ENCODE measurements at places on chromosomes 5 and 9.

- no peak for DNase-seq
Measured at GRCh38 chr5:11528720-11529119, 375.5 kb downstream of the CTNND2 start.

DNA sequence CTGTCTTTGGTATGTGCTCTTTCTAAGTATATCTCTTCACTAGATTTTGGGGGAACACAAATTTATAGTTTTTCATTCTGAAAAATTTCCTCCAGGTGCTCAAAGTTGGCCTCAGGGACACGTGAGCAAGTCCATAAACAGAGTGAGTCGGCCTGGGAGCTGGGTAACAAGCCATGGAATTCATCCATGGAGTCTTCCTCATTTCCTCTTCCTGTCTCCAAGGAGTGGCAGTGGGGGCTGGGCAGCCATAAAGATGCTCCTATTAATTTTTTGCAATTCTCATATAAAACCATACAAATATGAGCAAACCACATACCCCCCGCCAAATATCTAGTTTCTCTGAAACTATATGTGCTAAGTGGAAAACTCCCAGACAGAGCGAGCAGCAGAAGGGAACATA, 136.6 kb upstream of the OTULINL start:
- no peak for DNase-seq

GRCh38 chr9:120289098-120289497, 290.9 kb downstream of the CDK5RAP2 start:
- no peak for DNase-seq

DNA sequence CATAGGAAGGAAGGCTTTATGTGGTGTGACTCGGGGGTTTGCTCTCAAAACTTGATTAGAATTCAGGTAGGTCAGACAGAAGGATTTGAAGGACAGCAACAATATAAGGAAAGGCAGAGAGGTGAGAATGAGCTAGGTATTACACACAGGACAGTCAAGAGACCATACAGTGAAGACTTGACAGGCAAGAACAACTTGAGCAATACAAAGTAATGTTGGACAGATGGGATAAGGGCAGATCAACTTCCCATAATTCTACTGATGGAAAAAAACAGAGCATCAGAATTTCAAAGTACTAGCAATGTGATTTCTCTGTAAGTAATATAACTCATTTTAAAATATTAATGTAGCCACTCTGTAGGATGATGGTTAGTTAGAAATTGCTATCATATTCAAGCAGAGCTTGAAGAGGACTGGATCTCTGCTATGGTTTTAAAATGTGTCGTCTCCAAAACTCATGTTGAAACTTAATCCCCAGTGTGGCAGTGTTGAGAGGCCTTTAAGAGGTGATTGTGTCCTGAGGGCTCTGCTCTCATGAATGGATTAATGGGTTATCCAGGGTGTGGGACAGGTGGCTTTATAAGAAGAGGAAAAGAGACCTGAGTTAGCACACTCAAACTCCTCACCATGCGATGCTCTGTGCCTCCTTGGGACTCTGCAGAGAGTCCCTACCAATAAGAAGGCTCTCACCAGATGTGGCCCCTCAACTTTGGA, 22.4 kb upstream of the HOMER1 start:
- DNase-seq = no peak

DNA sequence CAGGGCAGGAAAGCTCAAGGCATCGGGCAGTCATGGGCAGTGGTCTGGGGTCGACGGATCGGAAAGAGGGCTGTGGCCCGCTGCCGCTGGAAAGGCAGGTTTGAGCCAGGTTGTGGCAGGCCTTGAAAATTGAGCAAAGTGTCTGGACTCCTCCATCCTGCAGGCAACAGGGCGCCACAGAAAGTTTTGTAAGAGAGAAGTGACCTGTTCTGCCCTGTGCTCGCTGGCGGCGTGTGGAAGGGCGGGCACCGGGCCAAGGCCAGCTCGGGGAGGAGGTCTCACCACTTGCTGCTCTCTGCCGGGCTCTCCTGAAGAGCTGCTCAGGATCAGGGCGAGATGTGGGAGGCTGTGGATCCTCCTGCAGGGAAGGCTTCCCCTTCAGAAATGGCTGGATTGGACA, 41.4 kb upstream of the FAT2 start:
- no peak for DNase-seq

GRCh38 chr9:100394032-100394695, 32.8 kb upstream of the MSANTD3 start:
- no peak for DNase-seq

GRCh38 chr9:87198716-87199115, 251.4 kb upstream of the GAS1 start:
- DNase-seq = no peak

DNA sequence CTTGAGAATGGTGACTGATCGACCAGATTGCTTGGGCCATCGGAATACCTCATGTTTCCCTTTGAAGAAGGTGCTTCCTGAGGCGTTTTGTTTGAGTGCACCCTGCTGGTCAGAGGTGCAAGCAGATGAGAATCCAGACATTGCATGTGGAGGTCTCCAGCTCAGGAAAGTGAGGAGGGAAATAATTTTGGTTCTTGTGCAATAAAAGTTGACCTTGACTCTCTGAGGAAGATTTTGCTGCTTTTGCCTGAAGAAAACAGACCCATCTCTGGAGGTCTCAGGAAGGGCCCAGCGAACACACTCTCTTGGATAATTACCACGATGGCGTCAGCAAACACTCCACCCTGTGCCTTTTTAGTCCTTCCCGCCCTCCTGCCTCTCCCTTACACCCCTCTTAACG, 69.7 kb downstream of the GRAMD2B start:
- no peak for DNase-seq

- DNase-seq = no peak
Measured at GRCh38 chr5:122523776-122524175, 211.7 kb downstream of the SNCAIP start.

DNA sequence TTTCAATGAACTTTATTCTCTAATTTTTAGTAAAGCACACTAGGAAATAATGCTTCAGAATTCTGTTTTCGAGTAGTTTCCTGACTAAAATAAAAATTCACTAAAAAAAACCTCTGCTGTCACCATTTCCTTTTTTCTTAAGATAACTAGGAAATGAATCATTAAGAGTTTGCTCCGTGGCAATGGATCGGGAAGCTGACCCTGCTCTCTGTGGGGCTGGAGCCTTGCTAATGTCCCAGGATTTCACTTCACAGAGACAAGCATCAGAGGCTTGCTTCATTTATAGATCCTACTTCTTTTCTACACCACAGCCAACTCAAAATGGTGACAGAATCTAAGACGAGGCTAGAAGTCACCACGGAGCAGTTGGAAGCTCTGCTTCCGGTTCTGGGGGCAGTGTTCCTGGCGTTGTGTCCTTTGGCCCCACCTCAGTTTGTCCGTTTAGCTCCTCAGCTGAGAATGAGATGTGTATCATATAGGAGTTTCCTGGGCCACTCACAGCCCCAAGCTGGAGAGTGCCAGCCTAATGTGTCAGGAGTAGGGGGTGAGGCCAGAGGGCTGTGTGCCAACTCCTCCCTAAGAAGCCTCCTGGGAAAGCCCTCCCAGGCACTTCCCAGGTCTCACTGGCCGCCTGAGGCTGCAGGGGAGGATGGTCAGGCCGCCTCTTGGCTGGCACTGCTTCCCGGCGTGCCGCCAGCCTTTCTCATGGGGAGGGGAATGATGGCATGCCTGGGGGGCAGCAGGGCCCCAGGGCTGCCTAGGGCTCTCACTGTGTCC, 19.6 kb downstream of the TENT4A start:
- no peak for DNase-seq

DNA sequence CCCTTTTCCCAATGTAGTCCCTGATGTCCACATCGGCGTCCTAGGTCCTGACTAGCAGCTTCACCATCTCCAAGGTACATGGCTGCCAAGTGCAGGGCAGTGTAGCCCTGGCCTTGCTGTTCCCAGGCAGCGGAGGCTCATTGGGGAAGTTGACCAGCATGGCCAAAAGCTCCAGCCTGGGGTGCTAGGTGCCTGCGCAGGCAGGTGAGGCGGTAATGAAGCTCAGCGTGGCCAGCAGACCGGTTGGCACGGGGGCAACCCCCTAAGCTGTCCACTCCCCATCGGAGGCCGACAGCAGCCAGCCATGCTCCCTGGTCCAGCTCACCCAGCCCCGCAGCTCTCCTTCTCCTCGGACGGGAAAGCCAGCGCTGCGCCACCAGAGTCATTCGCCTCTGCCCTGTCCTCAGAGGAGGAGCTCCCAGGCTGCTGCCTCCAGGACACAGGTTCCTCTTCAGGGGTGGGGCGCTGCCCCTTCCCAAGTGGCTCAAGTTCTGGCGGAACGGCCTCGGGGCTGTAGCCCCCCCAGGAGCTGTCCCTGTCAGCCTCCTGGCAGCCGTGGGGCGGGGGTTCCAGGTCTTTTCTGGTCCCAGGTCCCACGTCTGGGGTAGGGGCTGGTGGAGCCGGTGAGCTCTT, 1218.2 kb downstream of the FOXD4L5 start:
- DNase-seq = no peak

- DNase-seq = no peak
Measured at GRCh38 chr9:123749580-123750202, 180.2 kb downstream of the DENND1A start.

- DNase-seq = no peak
Measured at GRCh38 chr5:176577312-176578176, 28.4 kb downstream of the CDHR2 start.

GRCh38 chr5:178538741-178539229, 51.4 kb downstream of the COL23A1 start:
- no peak for DNase-seq

DNA sequence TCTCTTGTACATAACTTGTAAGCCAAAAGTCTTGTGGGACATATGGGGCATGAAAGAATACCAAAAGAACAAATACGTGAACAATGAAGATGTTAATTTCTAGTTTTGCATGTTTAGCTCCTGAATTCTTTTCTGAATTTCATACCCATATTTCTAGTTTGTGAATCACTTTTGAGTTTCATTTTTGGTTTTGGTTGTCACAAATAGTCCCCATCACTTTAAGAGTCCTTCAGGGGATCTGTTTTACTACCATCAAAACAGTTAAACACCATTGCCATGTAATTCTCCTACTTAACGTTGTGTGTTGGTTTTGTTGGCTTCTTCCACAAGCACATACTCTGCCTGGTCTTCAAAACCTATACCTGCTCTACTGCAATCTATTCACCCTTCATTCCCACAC, 27.0 kb downstream of the VCAN start:
- no peak for DNase-seq

GRCh38 chr5:69502767-69503488, 10.3 kb downstream of the OCLN start:
- no peak for DNase-seq

- DNase-seq = no peak
Measured at GRCh38 chr5:89735082-89735481, 674.5 kb downstream of the CETN3 start.

DNA sequence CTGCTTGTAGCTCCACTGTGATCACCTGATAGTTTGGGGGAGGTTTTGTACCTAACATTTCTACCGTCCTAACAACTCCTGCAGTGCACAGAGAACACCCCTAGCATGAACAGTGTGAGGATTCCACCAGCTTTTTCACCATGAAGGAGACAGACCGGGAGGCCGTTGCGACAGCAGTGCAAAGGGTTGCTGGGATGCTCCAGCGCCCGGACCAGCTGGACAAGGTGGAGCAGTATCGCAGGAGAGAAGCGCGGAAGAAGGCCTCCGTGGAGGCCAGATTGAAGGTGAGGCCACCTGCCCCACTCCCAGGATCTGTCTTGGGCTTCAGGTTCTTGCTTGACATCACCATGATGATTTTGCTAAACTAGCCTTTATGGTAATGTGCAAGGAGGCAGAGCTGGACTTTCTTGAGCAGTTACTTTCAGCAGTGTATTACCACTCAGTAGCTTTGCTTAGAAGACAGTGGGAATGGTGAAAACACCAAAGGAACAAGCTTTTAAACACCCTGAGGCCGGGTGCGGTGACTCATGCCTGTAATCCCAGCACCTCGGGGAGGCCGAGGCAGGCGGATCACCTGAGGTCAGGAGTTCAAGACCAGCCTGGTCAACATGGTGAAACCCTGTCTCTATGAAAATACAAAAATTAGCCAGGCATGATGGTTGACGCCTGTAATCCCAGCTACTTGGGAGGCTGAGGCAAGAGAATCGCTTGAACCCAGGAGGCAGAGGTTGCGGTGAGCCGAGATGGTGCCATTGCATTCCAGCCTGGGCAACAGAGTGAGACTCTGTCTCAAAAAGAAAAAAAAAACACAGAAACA, 3.3 kb downstream of the EXOC3 start:
- DNase-seq = no peak

DNA sequence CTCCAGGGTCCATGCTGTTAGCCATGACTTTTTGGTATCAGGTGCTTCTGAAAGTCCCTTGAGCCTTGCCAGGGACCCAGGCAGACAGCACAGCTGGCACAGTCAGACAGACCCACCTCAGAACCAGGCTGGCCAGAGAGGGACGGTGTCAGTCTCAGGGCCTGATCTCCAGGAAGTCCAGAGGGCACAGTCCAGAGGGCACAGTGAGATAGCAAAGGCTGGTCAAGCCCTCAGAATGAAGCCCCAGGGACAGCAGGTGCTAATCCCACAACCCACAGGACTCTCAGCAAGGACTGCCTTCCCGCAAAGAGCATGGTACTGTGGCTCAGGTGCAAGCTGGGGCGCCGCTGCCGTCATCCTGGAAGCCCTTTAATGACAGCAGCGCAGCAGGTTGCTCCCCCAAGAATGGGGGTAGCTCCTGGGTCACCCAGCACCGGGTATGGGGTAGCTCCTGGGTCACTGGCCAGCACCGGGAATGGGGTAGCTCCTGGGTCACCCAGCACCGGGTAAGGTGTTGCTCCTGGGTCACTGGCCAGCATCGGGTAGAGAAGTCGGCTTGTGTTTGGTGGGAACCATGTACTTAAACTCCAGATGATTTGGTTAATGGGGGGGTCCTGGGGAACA, 105.6 kb upstream of the PHYKPL start:
- DNase-seq = no peak

DNA sequence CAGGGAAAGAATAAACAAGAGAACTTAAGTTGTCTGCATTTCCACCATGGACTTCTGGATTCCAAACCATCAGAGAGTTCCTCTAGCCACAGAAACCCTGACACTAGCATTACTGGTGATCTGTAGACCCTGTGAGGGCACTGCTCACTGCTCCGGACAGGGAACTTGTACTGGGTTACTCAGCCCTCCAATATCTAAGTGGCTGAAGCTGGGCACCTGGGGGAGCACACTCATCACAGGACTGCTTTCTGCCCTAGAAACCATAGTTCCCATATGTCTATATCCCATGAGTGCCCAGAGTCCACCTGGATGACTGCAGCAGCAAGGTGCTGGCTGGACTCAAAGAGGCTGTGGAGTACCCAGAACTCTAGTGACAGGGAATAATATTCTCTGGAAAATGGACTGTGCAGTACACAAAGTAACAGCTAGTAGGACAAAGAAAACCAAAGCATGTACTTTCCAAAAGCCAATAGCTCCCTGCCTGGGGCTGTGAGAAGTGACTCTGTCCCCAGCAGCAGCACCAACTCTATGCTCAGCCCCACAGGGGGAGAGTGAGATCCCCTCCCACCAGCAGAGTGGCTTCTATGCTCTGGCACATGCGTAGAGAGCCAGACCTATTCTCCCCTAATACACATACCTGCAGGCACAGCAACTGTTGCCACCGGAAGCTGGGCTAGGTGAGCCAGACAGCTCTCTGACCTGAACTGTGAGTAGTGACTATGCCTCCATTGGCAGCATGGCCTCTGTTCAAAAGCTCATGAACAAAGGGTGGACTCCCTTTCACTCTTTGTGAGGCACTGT, 472.9 kb upstream of the FTMT start:
- no peak for DNase-seq

All from NCI-H1436 treated with DMSO at 0.1 percent for 48 hours (cell line).